ENCODE measurements at places on chromosomes 16 and 17. TPM values are rescaled to one million over a fixed set of nuclear protein-coding genes. Genes with fewer than 3 reads are reported as not detected.

The MPG gene
- total RNA-seq, result 43.1 TPM

The ICAM2 gene
- total RNA-seq, result 26.7 TPM

The GGT6 gene
- total RNA-seq, result not detected

- DNase-seq, result no peak
- no peak overlapping the region for H3K4me3 ChIP-seq
- H3K27me3 ChIP-seq, result no peaks in the 10 kb centered on the region
Observed at GRCh38 chr16:8656376-8656775, 18.0 kb upstream of the ABAT start.

- no peaks in the 10 kb centered on the region for H3K36me3 ChIP-seq
- no peak overlapping the region for H3K27ac ChIP-seq
- no peaks in the 10 kb centered on the region for H3K27me3 ChIP-seq
- DNase-seq, result no peak
- no peak overlapping the region for H3K4me3 ChIP-seq
Observed at GRCh38 chr16:68381363-68381724, 67.0 kb downstream of the SMPD3 start.

- no peak overlapping the region for H3K27ac ChIP-seq
- H3K27me3 ChIP-seq, result peaks cover 20% of the 10 kb centered on the region
- H3K4me1 ChIP-seq, result peaks cover 11% of the 10 kb centered on the region
- H3K4me3 ChIP-seq, result no peak overlapping the region
- H3K36me3 ChIP-seq, result no peaks in the 10 kb centered on the region
Observed at GRCh38 chr17:66967837-66968543, 3.5 kb downstream of the CACNG4 start.
